ENCODE measurements at places on chromosomes 16 and 17.

- no peak for DNase-seq
These were observed 490.5 kb upstream of the CDH5 start for GRCh38 chr16:65876056-65876408.

DNA sequence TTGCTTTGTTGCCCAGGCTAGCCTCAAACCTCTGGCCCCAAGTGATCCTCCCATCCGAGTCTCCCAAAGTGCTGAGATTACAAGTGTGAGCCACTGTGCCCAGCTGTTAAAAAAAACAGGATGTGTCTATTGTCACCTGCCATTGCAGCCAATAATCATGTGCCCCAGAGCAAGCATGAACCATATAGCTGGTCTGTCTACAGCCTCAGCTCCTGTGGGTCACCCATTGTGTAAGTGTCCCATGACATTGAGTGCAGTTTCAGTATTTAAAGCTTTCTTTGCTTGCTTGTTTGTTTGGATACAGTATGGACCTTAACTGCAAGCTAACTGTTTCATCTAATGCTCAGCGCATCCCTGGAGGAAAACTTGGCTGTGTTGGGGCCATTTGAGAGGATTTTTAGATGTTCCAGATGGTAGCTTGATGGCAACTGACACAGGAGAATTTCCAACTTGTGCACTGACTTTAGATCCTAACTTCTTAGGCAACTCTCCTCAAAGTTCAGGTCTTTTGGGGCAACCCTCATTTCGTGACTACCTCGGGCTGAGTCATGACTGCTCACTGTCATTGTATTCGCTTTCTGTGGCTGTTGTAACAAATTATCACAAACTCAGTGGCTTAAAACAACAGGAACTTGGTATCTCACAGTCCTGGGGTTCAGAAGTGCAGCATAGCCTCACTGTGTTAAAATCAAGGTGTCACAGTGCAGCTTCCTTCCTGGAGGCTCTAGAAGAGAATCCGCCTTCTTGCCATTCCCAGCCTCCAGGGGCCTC is 30.3 kb upstream of the ADORA2B start:
- no peak for DNase-seq

DNA sequence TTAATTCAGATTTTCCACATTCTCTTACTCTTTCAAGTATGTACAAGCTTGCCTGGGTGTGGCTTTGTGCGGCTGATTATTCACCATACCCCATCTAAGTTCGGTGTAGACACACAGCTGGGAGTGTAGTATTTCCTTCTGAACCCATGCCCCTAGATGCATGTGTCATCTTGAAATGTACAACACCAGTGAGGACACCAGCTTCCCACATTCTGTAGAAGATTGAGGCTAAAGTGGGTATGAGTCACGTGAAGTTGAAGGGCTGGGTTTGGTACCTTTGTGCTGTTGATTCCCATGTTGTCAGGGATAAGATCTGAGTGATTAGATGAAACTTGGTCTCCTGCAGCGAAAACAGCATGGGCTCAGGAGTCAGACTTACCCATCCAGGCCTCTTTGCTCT is 14.6 kb upstream of the DHX8 start:
- peak; percentile 74 for DNase-seq

DNA sequence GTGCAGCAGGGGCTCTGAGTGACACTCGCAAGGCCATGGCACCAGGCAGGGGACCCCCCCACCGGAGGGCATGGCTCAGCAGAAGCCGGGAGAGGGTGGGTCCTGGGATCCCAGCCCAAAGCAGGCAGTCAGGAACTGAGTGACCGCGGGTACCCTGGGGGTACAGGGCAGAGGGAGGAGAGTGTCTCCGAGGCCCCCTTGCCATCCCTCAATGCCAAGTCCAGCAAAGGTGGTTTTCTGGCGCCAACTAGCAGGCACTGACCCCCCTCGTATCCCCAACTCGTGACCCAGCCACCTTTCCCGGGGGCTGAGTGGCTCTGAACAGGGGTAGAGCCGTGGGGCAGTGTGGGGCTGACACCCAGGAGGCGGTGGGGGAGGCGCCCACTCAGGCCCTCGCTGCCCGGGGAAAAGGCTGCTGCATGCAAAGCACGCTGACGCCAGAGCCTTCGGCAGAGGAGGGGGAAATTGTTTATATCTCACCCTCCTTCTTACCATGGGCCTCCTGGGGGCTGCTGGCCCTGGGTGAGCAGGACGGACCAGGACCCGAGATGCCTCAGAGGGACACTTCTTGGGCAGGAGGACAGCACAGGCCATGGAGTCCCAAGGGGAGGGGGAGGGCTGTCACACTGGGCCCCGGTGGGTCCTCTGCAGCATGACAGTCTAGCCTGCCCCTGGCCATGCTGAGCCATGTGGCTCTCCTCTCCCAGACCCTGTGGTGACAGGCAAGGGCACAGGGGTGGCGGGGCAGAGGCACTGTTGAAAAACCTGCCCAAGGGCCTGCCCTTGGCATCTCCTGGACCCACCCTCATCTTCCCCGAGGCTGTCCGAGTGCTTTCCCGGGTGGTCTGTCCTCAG is 14.6 kb upstream of the ENPP7 start:
- no peak for DNase-seq

GRCh38 chr16:72051818-72052217 is 2.5 kb upstream of the HP start:
- DNase-seq, result no peak

GRCh38 chr17:70375813-70376770 is 206.8 kb downstream of the KCNJ2 start:
- no peak for DNase-seq

DNA sequence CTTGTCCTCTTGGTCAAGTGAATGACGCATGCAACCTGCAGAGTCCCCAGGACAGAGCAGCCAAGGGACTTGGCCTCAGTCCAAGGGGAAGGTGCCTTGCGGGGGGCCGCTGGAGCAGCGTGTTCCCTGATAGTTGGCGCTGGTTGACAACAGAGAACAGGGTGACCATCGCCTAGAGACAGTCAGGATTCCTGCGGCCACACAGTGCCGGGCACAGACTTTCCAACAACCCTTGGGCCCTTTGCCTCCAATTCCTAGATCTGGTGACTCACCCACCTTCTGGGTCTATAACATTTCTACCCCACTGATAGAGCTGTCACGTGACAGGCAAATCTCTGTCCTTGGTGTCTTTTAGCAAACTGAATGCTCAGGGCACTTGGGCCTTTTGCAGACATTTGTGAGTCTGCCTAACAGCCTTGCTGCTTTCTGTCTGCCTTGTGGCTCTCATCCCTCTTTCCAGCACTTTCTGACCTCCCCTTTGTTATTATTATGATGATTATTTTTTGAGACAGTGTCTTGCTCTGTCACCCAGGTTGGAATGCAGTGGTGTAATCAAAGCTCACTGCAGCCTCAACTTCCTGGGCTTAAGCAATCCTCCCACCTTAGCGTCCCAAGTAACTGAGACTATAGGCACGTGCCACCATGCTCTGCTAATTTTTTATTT is 11.9 kb upstream of the TEDC2 start:
- no peak for DNase-seq

DNA sequence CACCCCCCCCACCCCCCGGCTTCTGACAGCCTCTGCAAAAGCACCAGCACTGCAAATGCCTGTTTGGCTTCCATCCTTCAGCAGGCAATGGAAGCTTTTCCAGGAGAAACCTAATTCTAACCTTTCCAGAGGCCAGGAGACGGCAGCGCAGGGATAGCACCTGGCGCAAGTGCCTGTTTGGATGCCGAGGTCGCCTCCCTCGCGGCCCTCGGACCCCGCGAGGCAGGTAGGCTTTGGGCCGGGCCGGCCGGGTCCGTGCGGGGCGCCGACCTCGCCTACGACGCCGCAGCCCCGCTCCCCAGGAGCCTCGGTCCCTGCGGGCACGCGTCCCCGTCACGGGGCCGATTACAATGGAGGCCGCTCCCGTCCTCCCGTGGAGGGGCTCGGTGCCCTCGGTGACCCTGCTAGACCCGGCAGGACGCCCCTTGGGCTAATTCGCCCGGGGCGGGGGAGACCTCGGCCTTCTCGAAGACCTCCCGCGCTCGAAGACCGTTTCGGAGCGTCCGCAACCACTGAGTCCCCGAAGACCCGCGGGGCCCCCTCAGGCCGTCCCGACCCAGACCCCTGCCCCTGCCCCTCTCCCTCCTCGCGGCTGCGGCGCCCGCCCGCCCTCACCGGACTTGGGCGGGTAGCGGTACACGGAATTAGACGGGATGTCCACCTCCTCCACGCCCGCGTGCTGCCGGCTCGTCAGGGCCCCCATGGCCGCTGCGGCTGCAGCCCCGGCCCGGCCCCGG is 587 bp downstream of the RNF157 start:
- no peak for DNase-seq

DNA sequence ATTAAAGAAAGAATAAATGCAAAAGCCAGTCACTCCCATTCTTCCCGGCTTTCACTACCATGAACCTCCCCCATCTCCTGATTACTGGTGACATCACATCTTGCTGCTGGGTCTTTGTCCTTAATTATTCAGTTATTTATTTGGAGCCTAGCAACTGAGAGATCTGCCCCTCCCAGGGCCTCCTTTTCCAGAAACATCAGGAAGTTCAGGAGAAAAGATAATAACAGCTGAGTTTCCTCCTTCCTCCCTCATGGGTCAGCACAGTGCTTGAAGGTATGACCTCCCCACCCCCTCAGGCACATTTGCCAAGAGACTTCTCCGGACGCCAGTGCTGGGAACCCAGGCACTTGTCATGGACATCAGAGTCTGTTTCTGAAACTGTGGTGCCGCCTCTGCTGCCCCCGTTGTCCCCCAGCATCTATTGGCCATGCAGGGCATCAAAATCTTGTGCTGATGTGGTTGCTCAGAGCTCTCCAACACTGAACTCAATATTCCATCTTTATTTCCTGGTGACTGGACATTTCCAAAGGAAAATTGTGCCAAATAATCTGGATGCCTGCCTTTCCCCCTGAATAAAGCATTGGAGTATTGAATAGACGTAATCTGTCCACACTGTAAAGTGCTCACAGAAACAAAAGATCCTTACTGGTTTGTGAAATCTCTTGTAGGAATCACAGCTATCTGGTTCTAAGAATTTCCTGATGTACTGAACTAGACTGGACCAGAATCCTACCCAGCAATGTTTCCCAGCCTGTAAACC is 71.8 kb downstream of the ZNF18 start:
- no peak for DNase-seq

DNA sequence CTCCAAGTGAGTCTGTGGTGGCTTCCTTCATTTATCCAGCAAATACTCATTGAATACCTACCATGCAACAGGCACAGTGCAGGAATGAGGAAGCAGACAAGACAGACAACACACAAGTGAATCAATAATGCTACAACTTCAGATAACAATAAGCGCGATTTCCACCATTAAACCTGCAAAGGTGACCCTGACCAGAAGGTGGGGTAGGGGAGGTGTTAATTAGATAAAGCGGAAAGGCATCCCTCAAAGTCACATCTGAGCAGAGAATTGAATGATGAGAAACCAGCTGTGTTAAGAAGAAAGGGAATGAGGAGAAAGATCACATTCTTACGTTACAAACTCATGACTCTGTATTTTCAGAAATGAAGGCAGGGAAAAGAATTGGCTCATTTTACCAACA is 26.3 kb downstream of the ZZEF1 start:
- no peak for DNase-seq

GRCh38 chr17:16439303-16439791 is 24.0 kb downstream of the TRPV2 start:
- no peak for DNase-seq

GRCh38 chr16:55597928-55598327 is 31.4 kb downstream of the CAPNS2 start:
- DNase-seq, result no peak

DNA sequence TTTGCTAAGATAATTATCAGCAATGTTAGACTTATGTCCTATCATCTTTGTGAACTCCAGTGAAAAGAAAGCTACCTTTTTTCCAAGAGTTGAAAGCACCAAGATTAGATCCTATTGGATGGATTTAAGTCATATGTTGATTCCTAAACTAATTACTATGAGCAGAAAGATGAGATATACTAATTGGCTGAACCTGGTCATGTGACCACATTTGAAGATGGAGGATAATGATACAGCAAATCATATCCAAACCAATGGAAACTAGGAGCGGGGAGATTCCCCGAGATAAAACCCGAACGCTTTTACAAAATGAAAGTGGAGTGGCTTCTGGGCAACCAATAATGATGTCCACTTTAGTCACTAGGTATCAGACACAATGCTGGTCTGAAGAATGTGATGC is 1060.2 kb upstream of the EEF2KMT start:
- DNase-seq, result no peak

- peak; percentile 69 for DNase-seq
These were observed 10.7 kb downstream of the MSRB1 start for GRCh38 chr16:1932050-1933028.

GRCh38 chr16:88569614-88569984 is 604 bp upstream of the ZC3H18 start:
- peak; percentile 34 for DNase-seq

DNA sequence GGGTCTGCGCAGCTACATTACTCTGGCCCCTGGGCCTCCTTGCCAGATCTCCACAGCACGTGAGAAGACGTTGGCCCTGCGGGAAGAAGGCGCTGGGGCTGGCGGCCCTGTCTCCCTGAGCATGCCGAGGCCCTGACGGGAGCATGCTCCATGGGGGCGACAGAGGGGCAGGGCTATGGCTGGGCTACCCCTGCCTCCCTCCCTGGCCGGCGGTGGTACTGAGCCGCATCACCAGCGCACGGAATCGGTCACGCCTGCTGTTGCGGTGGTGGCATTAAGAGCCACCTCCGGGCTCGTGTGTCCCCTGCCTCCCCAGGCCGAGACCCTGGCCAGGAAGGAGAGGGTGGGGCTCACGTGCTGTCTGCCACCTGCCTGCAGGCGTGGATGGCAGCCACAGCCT is 28.1 kb downstream of the MAPK8IP3 start:
- no peak for DNase-seq

GRCh38 chr17:34420254-34420766 is 57.3 kb upstream of the CCL1 start:
- DNase-seq, result peak; percentile 31

DNA sequence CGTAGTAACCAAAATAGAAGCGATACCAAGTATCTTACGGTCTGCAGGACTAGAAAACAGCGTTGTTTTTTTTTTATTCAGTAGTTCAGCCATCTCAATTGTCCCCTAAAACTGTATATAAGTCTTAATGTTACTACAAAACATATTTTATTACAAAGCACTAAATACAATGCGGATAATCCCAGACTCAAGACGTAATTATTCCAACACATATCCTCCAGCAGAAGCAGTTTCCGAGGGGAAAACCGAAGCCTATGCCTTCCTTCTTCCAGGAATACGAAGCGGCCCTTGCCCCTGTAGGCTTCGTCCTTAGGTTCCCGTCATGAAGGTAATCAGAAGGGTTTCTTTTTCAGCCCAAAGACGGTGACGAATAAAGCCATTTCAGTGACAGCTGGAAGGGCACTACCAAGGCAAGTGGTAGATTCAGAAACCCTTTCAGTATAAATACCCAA is 2.3 kb downstream of the TMEM107 start:
- no peak for DNase-seq

GRCh38 chr16:78122774-78123315 is 23.4 kb downstream of the WWOX start:
- DNase-seq, result peak; percentile 75

Measured in HepG2 (cell line).